ENCODE measurements at places on chromosomes 2 and 18.

GRCh38 chr18:61841706-61842105 lies 51.1 kb downstream of the RNF152 start:
- DNase-seq: no peak

GRCh38 chr2:234181121-234181520 lies 130.6 kb downstream of the SPP2 start:
- DNase-seq: no peak

GRCh38 chr2:15923597-15923996 lies 16.8 kb upstream of the MYCN start:
- no peak for DNase-seq

DNA sequence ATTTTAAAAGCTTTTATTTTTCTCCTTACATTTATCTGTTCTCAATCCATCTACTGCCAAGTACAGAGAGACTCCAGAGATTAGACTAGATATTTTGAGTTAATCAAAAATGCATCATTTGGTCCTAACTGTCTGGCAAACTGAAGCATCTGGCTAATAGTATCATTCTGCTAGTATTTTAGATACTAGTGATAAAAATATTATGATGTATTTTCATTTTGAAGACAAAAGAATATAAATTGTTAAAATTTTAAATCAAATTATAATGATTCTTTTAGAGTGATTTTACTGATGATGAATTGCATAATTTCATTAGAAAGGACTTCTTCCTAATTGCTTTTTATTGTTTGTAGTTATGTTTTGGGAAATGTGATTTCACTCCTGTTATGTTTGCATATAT lies 584.0 kb downstream of the LRRTM4 start:
- no peak for DNase-seq

GRCh38 chr2:150561076-150561475 lies 73.6 kb upstream of the RND3 start:
- DNase-seq: no peak

- DNase-seq: no peak
These were observed 481.0 kb downstream of the TNS1 start for GRCh38 chr2:217521820-217522219.

DNA sequence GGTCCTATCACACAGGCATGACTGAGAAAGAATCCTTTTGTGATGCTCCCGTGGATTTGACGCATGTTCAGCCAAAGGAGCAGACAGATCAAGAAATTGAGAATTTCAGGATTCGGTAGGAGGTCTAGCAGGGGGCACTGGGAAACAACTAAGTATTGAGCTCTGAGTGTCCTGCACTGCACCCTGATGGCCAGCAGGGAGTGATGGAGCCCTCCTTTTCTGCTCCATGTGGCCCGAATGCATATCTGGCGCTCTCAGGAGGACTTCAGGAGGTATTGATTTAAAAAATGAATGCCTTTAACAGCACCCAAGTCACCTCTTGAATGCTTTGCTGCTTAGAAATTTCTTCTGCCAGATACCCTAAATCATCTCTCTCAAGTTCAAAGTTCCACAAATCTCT lies 58.0 kb downstream of the ZNF519 start:
- no peak for DNase-seq

GRCh38 chr2:109173311-109174171 lies 44.5 kb downstream of the SH3RF3 start:
- DNase-seq: peak; percentile 70

GRCh38 chr18:5759194-5759593 lies 136.1 kb downstream of the TMEM200C start:
- no peak for DNase-seq

GRCh38 chr2:127080226-127080937 lies 26.6 kb downstream of the BIN1 start:
- DNase-seq: peak; percentile 34

- no peak for DNase-seq
These were observed 135.1 kb upstream of the CTDP1 start for GRCh38 chr18:79544386-79544963.

DNA sequence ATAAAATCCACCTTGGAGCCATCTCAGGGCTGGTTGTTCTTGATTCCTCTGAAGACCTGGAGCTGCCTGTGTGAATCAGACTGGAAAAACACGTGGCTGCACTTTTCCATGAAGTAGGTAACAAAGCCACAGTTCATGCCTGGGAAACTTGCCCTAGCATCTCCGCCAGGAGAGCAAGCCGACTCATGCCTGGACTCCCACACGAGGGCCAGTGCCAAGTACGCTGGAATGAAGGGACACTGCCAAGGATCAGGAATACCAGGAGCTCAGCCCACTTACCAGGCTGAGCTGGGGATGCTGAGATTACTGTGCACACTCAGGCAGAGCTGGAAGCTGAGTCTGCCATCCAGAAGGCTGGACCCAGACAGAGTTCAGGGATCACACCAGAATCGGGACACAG lies 10.9 kb upstream of the FHL2 start:
- DNase-seq: peak; percentile 73

- DNase-seq: no peak
These were observed 116.0 kb upstream of the RAB27B start for GRCh38 chr18:54712306-54712705.

DNA sequence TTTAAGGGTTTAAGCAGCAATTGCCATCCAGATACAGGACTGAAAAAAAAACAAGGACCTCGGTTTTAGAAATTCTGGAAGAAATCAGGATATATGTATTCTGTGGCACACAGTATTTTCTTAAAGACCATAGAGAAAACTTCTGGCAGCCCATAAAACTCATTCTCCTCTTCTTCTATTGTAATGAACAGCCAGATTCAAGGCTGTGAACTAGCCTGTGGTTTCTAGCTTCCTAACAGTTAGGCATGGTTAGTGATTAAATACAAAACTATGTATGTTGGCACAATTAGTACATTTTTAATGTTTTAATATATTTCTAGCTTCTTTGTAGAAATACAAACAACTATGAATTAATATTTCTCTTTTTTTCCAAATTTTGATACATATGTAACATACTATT lies 555.7 kb downstream of the DSC3 start:
- no peak for DNase-seq

GRCh38 chr2:58638256-58638805 lies 397.2 kb upstream of the FANCL start:
- no peak for DNase-seq

DNA sequence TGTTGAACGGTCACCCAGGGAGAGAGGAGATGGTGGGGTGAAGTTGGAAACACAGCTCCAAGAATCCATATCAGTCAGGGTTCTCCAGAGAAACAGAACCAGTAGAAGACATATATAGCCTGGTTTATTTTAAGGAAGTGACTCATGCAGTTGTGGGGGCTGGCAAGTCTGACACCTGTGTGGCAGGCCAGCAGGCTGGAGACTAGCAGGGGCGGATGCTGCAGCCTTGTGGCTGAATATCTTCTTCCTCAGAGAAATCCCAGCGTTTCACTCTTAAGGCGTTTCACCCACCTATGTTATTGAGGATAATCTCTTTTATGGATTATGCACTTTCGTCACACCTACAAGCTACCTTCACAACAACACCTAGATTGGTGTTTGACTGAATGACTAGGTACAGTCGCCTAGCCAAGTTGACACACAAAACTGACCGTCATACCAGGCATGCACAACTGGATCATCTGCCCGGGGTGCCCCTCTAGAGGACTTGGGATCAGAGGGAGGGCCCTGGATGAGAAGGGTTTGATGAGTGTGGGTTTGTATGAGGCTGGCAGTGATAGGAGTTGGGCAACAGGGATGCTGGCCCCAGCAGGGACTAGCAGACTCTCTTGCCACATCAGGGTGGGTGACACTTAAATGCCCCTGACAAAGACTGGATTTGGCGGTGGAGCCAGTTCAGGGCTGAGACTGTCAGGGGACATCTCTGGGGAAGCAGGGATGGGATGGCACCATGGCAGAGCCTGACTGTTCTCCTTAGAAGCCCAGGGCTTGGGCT lies 23.4 kb downstream of the MROH2A start:
- no peak for DNase-seq

- peak; percentile 64 for DNase-seq
These were observed 70.5 kb upstream of the RTN4 start for GRCh38 chr2:55120634-55121359.

DNA sequence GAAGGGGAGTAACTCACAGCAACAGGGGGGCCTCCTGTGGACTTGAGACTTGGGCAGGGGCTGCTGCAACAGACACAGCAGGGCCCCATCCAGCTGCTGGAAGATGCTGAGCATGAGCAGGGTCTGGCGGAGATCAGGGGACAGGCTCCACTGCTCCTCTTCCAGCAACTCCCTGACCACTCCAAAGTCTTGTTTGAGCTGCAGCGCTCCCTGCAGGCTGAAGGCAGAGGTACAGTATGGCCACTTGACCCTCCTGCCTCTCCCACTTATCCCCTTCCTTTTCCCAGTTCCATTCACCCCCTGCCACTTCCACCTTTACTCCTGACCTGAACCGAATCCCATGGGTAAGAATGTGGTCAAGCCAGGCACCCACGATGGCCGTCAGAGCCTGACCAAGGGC lies 2.4 kb upstream of the MRPL53 start:
- no peak for DNase-seq

GRCh38 chr2:14712111-14712510 lies 79.6 kb downstream of the LRATD1 start:
- DNase-seq: no peak

DNA sequence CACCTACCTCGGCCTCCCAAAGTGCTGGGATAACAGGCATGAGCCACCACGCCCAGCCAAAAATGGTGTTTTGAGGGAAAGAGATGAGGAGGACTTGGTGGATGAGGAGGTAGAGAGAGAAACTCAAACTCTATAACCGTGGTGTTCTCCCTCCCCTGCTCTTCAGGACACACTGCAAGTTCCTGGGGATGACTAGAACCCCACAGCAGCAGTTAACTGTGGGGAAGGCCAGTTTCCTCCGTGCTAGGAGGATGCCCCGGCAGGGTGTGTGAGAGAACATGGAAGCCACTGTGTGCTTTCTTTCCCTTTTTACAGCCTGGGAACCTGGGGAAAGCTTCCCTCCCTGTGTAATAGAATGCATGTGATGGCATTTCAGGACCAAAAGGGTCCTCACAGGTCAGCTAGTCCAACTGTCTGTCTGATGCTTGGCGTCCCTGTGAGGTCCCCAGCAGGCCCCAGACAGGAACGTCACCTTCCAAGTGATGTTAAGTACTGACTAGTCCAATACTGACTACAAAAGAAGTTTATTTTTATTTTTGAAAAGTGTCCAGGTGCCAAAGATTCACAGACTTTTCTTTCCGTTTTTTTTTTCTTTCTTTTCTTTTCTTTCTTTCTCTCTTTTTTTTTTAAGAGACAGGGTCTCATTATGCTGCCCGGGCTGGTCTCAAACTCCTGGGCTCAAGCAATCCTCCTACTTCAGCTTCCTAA lies 38.9 kb downstream of the MYCN start:
- DNase-seq: no peak

- DNase-seq: no peak
These were observed 2.9 kb downstream of the ATP6V1B1 start for GRCh38 chr2:70938586-70938950.

GRCh38 chr2:143974262-143974661 lies 545.7 kb downstream of the ZEB2 start:
- DNase-seq: no peak

- DNase-seq: no peak
These were observed 176.1 kb upstream of the ZFP36L2 start for GRCh38 chr2:43402452-43402937.

DNA sequence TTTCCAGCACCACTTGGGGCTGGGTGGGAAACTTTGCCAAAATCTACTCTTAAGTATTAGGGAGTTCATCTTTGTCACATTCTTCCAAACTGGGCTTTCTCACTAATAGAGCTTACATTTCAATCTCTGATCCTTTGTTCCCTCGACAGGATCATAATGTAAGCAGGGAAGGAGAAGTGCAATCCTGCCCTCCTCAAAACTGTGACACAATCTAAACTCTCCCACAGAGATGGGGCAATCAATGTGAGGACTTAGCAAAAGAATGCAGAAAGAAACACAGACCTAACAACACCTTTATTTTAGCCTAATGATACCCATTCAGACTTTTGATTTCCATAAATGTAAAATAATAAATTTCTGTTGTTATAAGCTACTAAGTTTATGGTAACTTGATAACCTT lies 40.8 kb downstream of the DSEL start:
- DNase-seq: no peak

DNA sequence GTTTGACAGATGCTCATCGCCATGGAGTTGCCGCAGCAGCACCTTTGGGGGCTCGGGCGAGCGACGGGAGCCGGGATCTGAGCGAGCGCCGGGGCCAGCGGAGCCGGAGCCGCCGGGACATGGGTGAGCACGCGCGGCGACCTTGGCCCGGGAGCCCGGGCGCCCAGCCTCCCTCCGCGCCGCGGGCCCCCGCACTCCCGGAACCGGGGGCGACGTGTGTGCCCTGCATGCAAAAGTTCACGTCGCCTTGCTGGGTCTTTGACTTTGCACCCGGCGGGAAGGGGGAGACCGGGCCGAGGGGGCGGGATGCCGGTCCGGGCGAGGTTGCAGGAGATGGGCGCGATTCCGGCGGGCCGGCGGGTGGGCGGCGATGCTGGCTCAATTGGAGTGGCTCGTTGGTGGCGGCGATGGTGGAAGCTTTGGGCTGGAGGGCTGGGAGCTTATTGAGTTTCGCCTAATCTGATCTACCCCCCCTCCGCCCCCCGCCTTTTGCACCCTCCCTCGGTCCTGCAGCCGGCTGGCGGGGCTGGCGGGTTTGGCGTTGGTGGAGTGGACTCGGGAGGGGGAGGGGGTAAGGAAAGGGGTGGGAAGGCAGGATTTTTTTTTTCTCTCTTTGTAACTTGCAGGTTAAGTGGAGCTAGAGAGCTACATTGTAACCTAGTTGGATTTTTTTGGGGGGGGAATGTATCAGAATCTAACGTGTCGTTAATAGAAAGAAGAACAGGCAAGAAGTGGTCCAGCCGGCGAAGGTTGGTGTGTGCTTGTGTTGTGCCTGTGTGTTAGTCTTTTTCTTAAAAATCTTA lies at the start of gene SETBP1:
Gene SETBP1, plus strand, starts transcription at position 616 of the 803 bp plus-strand sequence. CDS start 20,459 bp downstream, outside the sequence.
- DNase-seq: peak; percentile 66

GRCh38 chr2:203787979-203788378 lies 79.6 kb upstream of the CTLA4 start:
- no peak for DNase-seq
